Neural cell (in vitro differentiated cells): ENCODE measurements at places on chromosomes 7 and 10. TPM values are rescaled to one million over a fixed set of nuclear protein-coding genes. Genes with fewer than 3 reads are reported as not detected.

CUZD1 gene
- not detected in 2 replicates for polyA plus RNA-seq

CAV2 gene
- 1.1 TPM in 1 of 2 replicates, not detected in the other for polyA plus RNA-seq

REEP3 gene
- polyA plus RNA-seq, result 6.9 and 7.2 TPM in 2 replicates

SLC13A1 gene
- not detected in 2 replicates for polyA plus RNA-seq

ACSM6 gene
- not detected in 2 replicates for polyA plus RNA-seq

XRCC2 gene
- polyA plus RNA-seq, result 0.89 and 1.2 TPM in 2 replicates

SPDYE2B gene
- not detected in 2 replicates for polyA plus RNA-seq

ERVW-1 gene
- polyA plus RNA-seq, result not detected in 2 replicates

GLCCI1 gene
- 37.2 and 38.4 TPM in 2 replicates for polyA plus RNA-seq

PRTFDC1 gene
- 3.4 and 4.5 TPM in 2 replicates for polyA plus RNA-seq

HTR7 gene
- polyA plus RNA-seq, result 0.82 and 0.95 TPM in 2 replicates

PIP gene
- not detected in 2 replicates for polyA plus RNA-seq

AKR1E2 gene
- 0.30 TPM in 1 of 2 replicates, not detected in the other for polyA plus RNA-seq

DYNC1I1 gene
- polyA plus RNA-seq, result 28.9 and 29.6 TPM in 2 replicates

DGKB gene
- polyA plus RNA-seq, result 0.20 and 0.76 TPM in 2 replicates

MGMT gene
- 0.94 TPM in 1 of 2 replicates, not detected in the other for polyA plus RNA-seq

FAM3C gene
- polyA plus RNA-seq, result 61.8 and 64.3 TPM in 2 replicates

AKR1D1 gene
- not detected in 2 replicates for polyA plus RNA-seq

TBL2 gene
- 38.6 and 53.5 TPM in 2 replicates for polyA plus RNA-seq

NDUFB2 gene
- 704 and 745 TPM in 2 replicates for polyA plus RNA-seq

THSD7A gene
- 18.1 and 18.5 TPM in 2 replicates for polyA plus RNA-seq

CYP3A7 gene
- polyA plus RNA-seq, result not detected in 2 replicates

SEMA3E gene
- polyA plus RNA-seq, result 0.98 and 8.2 TPM in 2 replicates

MICALL2 gene
- polyA plus RNA-seq, result 12.8 and 20.1 TPM in 2 replicates

CNPY4 gene
- 35.8 and 42.1 TPM in 2 replicates for polyA plus RNA-seq

VWC2 gene
- 4.6 TPM in 2 replicates for polyA plus RNA-seq

TET1 gene
- 3.6 and 5.2 TPM in 2 replicates for polyA plus RNA-seq

PLEKHS1 gene
- not detected in 2 replicates for polyA plus RNA-seq

IL2RA gene
- not detected in 2 replicates for polyA plus RNA-seq

STOX1 gene
- 1.2 and 2.3 TPM in 2 replicates for polyA plus RNA-seq

VTI1A gene
- polyA plus RNA-seq, result 25.9 and 28.7 TPM in 2 replicates
